Fibroblast of the aortic adventitia (primary cell): ENCODE measurements at places on chromosomes 2 and 18.
A peak's percentile ranks its signal among the peaks of the same experiment; 100 is the strongest.

DNA sequence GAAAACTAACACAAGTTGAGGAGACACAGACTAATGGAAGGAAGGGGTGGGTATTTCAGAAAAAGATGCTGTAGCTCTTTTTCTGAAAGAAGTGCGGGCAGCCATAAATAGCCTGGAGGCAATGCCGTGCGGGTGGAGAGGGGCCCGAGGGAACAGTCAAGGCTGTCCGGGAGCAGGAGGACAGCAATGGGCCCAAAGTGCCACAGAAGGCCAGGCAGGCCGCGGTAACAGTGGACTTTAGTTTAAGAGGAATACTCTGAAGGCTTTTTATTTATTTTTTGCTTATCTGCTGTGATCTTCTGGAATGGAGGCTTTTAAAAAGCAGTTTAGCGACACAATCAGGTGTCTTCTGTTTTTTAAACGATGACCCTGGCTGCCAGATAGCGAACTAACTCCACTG, 2.8 kb downstream of the ITGB1BP1 start:
- no peak for DNase-seq

GRCh38 chr2:146024212-146024743, 1504.4 kb upstream of the ZEB2 start:
- DNase-seq: no peak

GRCh38 chr2:113846429-113846828, 43.5 kb upstream of the ACTR3 start:
- no peak for DNase-seq

DNA sequence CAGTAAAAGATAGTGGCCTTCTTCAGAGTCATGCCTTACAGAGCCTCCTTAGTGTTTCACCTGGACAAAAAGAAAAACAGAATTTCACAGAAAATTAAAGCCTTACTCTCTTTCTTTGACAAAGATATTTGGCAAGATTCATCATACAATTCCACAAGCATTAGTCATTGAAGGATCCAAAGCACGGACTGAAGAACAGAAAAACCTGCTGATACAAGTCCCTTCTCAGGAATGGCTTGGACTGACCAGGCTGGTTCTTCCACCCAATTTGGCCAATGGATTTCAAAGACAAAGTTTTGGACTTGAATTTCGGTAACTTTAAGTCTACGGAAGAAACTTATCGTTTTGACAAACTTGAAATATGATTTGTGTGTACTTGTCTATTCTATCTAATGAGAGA, 39.1 kb upstream of the GALNT3 start:
- peak; percentile 58 for DNase-seq

GRCh38 chr2:238380785-238381184, 45.9 kb upstream of the ASB1 start:
- peak; percentile 45 for DNase-seq

GRCh38 chr2:106044021-106044420, 150.1 kb downstream of the UXS1 start:
- no peak for DNase-seq

- DNase-seq: no peak
Observed at GRCh38 chr18:67511840-67512239, 4.7 kb downstream of the DSEL start.

GRCh38 chr2:78411303-78411702, 614.2 kb upstream of the REG3G start:
- DNase-seq: no peak

- peak; percentile 54 for DNase-seq
Observed at GRCh38 chr2:223528036-223528435, 74.1 kb downstream of the SCG2 start.

GRCh38 chr2:10720947-10721395, 459 bp upstream of the ATP6V1C2 start:
- DNase-seq: no peak

GRCh38 chr2:98559581-98559980, 48.7 kb downstream of the COA5 start:
- no peak for DNase-seq

DNA sequence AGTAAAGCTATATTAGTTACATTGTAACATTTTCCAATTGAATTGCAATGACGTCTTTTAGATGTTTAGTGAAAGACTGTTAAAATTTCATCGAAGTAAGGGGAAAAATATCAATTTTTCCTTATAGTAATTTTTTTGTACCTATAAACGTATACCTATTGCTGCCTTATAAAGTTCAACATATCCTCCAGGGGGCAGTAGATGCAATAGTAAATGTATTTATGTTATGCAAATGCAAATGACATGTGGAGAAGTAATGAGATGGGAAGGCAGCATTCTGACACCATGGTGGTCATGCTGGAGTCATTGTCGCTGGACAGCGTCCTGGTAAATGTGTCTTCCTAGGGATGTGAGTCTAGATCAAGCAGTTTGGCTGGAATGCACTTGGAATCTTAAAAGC, 38.7 kb downstream of the MSTN start:
- DNase-seq: peak; percentile 67

GRCh38 chr2:129885735-129886134, 93.7 kb upstream of the RAB6C start:
- DNase-seq: no peak

GRCh38 chr18:13461936-13462335, 243.4 kb downstream of the LDLRAD4 start:
- no peak for DNase-seq

DNA sequence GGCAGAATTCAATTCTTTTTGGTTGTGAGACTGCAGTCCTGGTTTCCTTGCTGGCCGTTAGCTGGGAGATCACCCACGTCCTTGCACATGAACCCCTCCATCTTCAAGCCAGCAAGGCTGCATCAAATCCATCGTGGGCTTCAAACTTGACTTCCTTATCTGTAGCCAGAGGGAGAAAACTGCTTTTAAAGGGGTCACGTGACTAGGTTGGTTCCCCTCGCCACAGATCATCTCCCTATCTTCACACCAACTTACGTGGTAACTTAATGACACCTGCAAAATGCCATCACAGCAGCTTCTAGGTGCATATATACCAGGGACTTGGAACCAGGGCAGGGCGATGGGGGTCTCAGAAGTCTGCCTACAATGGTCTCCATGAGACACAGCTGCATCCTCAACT, 169.5 kb downstream of the MTCL1 start:
- DNase-seq: no peak

DNA sequence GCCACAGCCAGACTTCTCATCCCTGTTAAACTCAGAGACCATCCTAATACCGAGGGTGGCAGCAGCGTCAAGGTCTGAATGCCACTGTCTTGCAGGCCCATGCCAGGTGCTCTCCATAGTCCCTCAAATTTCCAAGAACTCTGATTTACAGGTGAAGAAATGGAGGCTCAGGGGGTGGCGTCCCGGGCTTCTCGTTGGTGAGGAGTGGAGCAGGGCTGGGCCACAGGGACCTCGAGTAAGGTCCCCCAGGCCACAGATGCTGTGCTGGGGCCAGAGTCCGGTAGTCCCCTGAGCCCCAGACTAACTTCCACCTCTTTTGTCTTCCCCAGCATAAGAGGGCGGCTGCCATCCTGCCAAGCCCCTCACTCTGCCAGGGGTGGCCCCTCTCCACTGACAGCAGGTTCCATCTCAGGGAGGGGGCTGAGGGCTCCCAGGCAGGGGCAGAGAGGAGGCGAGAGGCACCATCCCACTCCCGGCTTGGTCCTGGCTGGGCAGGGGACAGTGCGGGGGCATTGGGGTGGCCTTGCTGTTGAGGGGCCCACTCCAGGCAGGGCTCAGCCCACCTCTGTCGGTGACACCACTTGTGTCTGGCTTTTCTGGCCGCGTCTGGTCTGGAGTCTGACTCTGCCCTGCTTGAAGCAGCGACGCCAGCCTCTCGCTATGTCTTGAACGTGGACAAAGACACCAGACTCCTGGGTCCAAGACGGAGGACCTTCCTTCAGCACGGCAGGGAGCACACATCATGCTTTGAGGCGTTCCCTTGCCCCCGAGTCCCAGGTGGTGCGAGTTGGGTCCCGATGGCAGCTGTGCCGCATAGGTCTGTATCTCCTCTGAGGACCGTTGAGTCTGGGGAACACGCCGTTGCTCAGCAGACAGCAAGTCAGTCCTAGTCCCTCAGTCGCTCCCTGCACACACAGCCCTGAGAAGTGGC, 15.9 kb upstream of the KLHL30 start:
- DNase-seq: no peak

GRCh38 chr18:446941-447560, 53.5 kb downstream of the COLEC12 start:
- DNase-seq: peak; percentile 66

DNA sequence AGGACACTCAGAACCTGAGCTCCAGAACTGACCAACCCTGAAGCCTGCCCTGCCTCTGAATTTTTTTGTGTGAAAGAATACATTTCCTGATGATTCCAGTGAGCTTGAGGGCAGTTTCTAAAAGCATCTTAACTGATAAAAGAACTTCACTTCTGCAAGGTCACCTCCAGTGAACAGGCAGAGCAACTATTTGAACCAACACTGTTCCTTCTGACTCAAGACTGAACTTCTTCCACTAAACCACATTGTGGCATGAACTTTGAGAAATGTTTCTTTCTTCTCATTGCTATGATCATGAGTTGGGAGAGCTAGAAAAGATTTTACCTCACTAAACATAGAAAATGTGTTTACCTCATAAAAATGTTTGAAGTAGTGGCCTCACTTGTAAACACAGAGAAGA, 83.8 kb upstream of the SERTAD2 start:
- DNase-seq: no peak

- no peak for DNase-seq
Observed at GRCh38 chr2:8416849-8417832, 264.7 kb upstream of the ID2 start.

GRCh38 chr2:149741646-149742045, 154.1 kb upstream of the MMADHC start:
- DNase-seq: peak; percentile 81

DNA sequence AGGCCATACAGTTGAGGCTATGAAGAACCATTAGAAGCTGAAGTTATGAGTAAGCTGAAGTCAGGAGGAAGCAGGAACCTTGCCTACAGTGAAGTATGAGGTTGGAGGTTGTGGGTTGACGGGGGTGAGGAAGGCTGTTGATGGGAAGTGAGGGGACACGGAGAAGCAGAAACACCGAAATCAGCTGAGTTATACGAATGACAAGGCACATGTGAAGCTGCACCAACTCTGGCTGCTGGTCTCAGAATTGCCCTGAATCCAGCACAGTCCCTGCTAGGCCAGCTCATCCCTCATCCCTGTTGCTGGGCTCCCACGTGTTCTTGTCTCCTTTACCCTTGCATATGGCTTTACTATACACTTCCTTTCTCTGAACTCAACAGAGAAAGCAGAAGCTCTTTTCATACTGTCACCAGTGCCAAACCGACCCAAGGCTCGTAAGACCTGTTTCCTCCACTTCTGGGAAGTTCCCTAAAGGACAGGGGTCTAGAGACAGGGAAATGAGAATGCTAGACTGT, 9.2 kb upstream of the TMEM247 start:
- DNase-seq: no peak

DNA sequence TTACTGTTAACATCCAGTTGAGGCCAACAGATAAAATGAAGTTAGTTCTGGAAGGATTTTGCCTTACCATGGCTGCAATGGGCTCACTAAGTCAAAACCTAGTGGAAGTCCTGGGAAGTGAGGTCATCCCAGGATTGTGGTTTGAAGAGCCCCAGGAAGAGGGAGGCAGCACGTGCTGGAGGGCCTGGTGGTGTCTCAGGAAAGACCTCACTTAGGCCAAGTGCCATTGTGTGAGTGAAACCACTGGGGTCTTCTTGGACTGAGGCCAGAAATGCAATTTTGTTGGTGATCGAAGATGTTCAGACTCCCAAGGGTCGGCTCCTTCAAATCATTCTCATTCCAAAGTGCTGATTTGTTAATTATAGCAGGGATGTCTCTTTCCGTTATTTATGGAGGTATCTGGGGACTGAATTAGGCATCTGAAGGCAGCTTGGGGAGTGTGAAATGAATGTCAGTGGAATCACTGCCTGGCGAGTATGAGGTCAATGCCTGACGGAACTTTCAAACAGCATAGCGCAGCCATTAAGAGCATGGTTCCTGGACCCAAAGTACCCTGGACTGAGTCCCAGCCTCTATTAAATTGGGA, 60.0 kb downstream of the IL1R2 start:
- peak; percentile 54 for DNase-seq
